NCI-H1930 (cell line): ENCODE measurements at places on chromosomes 7 and 10.

DNA sequence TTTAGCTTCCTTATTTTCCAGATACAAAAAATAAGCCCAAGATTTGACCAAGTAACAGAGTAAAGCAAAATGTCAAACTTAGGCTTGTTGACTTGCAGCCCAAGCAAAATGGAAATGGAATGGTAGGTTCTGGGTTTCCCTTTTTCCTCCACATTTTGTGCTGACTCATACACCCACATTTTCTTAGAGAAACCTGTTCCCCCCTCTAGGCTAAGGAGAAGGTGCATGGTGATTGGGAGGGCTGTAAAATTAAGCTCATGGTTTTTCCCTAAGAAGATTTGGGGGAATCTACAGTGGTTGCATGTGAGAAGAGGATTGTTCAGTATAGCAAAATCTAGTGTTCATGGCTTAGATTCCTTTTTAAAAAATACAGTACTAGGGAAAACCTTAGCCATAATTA, 127.4 kb downstream of the ARL4A start:
- no peak for DNase-seq

GRCh38 chr7:146002008-146002407, 114.6 kb upstream of the CNTNAP2 start:
- no peak for DNase-seq

DNA sequence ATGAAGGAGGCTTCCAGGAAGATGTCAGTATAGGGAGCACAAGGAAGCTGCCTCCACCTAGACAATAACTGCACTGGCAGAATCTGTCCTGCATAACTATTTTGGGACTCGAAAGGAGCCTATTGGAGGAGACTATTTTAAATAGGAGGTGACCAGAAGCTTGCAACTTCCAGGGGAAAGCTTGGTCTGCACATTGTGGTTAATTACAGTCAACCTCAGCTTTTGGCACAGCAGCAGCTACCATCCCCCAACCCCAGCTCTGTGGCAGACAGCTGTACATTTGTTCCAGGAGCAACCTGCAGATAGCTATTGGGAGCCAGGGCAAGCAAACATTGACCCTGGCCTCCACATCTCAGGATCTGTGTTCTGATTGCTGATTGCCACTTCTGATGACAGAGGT, 46.3 kb upstream of the NANOS1 start:
- DNase-seq: no peak

DNA sequence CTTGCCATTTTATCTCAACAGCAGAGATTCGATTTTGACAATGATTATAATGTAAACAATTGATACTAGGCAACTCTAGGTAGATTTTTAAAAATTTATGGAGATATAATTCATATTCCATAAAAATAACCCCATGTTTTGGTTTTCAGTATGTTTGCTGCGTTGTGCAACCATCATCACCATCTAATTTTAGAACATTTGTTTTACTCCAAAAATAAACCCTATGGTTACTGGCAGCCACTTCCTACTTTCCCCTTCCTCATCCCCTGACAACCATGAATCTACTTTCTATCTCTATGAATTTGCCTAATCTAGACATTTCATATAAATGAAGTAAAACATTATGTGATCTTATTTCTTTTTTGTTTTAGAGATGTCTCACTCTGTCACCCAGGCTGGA, 401.9 kb downstream of the THSD7A start:
- no peak for DNase-seq

DNA sequence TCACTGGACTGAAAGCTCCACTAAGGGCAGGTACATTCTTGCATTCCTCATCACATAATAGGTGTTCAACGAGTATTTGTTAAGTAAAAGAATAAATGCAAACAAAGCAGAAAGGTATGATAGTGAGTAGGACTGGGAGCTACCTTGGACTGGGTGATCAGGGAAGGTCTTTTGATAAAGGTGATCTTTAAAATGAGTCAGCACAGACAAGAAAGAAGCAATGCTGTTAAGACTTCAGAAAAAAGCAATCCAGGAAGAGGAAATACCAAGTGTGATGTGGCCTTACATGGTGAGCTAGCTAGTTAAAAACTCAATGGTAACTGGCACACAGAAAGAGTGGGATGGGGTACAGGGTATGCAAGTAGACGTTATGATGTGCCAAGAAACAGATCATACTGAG, 40.1 kb downstream of the TSPAN12 start:
- no peak for DNase-seq

- no peak for DNase-seq
Measured at GRCh38 chr7:9709216-9709615, 1264.5 kb upstream of the PHF14 start.

DNA sequence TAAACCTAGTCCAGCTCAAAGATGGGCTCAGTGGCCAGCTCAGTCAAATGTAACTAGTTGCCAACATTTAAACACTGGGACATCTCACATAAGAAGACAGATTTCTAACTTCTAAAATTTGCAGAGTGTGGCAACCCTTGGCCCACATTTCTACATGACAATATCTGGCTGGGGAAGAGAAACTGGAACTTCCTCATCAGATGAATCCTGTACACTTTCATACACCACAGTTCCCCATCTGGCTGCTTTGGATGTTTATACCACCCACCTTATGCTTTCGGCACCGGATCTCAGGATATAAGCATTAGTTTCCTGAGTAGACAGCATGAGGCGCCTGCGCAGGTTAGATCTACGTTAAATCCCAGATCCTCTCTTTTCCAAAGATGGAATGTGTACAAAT, 199.3 kb downstream of the PRKG1 start:
- no peak for DNase-seq

DNA sequence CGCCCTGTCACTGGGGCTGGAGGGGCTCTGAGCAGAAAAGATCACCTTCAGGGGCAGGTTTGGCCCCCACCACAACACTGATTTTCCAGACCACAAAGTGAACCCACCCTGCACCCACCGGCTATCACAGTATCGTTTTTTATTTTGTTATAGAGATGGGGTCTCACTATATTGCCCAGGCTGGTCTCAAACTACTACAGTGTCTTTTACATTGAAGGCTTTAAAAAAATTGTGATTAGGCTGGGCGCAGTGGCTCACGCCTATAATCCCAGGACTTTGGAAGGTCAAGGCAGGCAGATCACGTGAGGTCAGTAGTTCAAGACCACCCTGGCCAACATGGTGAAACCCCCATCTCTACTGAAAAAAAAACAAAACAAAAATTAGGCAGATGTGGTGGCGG, 125.1 kb downstream of the COL26A1 start:
- no peak for DNase-seq

DNA sequence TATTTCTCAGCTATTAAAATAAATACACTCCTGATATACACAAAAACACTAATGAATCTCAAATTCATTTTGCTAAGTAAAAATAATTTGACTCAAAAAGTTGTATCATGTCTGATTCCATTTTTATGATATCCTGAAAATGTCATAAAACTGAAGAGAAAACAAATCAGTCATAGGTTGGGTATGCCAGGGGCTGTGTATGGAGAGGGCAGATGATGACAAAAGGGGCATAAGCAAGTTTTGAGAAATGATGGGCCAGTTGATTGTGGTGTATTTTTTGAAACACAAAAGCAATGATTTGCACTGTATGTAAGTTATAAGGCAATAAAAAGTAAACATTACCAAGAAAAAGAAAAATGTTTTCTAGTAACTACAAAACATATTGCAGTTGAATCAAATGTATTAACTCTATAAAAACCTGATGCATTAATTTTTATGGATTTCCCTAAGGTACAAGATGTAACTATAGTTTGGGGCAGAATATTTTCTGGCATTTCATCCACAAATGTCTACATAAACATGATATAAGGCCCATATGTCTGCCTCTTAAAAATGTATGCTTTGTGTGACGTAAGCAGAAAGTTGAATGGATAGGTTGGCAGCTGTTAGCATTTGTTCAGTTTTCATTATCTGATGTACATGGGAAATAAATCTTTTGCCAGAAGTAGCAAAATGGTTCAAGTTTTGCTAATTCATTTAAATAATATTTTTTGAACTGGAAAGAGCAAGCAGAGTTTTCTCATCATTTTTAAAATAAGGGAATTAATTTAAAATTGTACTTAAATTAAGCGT, 35.1 kb upstream of the ING3 start:
- DNase-seq: no peak

GRCh38 chr7:30476459-30477145, 2.0 kb downstream of the NOD1 start:
- no peak for DNase-seq

- no peak for DNase-seq
Measured at GRCh38 chr7:112188257-112188656, 17.9 kb downstream of the DOCK4 start.

DNA sequence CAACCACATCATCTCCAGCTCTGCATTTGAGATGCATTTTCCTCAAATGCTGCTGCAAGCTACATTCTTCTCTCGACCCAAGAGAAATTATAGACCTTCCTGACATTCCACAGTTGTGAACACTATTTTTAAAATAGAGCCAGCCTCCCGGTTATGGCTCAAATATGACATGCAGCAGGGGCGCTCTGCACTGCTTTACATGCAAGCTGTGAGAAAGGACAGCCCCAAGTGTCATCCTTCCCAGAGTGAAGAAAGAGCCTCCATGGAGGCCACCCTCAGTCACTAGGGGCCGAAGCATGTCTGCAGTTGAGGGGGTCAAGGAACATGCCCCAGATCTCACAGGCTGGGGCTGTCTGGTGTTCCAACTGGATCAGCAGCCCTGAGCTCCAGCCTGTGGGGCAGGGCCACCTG, 63.9 kb upstream of the CHST15 start:
- no peak for DNase-seq

- no peak for DNase-seq
Measured at GRCh38 chr7:98283127-98283886, 1.8 kb downstream of the BRI3 start.

- no peak for DNase-seq
Measured at GRCh38 chr7:64509583-64509982, 53.3 kb downstream of the ZNF680 start.

- no peak for DNase-seq
Measured at GRCh38 chr10:14617852-14618251, 156.8 kb downstream of the FAM107B start.

DNA sequence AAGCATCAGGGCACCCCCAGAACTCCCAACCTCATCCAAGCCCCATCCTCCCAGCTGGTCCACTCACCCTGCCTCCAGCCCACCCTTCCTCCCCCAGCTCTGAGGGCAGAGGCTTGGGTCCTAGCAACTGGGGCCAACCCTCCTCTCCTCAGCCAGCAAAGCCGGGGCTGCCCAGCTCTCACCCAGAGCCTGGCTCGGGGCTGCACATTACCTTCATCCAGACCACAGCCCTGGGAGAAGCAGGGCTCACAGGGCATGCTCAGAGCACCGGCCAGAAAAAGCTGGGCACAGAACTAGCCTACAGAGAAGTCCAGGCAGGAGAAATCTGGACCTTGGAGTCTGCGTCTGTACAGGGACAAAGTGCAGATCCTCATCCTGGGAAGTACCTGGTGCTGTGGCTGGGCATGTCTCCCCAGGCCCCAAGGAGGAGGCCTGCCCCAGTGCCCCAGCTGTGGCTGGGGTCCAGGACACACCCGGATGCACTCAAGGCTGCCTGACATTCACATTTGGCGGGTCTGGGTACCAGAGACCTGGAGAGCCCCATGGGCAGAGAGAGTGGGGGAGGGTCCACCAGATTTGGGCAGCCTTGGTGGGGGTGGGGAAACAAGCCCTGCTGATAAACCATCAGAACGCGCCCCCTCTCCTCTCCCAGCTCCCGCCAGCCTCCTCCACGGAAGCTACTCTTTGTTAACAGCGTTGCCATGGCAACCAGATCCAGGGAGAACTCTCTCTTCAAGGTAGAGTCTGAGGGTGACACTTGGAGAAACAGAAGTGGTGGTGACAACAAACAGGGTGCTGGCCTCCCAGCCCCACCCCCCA, 5.1 kb downstream of the RASGEF1A start:
- no peak for DNase-seq

GRCh38 chr10:123200531-123200930, 46.3 kb downstream of the BUB3 start:
- no peak for DNase-seq

DNA sequence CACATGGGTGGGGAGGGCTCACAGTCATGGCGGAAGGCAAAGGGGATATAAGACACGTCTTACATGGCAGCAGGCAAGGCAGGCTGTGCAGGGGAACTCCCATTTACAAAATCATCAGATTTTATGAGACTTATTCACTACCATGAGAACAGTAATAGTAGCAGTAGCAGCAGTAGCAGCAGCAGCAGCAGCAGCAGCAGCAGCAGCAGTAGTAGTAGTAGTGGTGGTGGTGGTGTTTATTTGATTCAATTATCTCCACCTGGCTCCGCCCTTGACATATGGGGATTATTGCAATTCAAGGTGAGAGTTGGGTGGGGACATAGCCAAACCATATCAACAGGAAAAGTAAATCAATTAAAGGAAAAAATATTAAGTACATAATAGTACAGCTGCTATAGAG, 184.7 kb downstream of the LRMDA start:
- DNase-seq: no peak

DNA sequence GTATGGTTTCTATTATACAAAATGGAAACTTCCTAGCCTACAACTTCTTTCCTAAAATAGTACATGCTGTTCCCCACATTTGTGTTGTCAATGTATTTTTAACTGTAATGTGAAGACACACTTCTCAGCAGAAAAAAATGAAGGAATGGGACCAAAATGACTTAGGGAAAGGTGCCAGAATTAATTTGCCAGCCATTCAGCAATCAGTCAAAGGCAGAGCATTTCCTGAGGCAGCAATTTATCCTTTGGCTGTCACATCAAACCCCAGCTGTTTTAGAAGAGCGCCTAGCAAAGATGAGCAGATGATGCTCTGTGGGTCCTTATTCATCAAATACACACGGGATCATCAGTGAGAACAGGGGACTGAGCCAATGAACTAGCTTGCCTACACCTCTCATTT, 592.5 kb downstream of the KCNMA1 start:
- no peak for DNase-seq

- DNase-seq: no peak
Measured at GRCh38 chr10:62728479-62728878, 76.0 kb upstream of the ADO start.

- DNase-seq: no peak
Measured at GRCh38 chr10:45375716-45376231, 1.8 kb downstream of the ALOX5 start.

- DNase-seq: no peak
Measured at GRCh38 chr7:120709972-120710320, 148.0 kb downstream of the TSPAN12 start.

DNA sequence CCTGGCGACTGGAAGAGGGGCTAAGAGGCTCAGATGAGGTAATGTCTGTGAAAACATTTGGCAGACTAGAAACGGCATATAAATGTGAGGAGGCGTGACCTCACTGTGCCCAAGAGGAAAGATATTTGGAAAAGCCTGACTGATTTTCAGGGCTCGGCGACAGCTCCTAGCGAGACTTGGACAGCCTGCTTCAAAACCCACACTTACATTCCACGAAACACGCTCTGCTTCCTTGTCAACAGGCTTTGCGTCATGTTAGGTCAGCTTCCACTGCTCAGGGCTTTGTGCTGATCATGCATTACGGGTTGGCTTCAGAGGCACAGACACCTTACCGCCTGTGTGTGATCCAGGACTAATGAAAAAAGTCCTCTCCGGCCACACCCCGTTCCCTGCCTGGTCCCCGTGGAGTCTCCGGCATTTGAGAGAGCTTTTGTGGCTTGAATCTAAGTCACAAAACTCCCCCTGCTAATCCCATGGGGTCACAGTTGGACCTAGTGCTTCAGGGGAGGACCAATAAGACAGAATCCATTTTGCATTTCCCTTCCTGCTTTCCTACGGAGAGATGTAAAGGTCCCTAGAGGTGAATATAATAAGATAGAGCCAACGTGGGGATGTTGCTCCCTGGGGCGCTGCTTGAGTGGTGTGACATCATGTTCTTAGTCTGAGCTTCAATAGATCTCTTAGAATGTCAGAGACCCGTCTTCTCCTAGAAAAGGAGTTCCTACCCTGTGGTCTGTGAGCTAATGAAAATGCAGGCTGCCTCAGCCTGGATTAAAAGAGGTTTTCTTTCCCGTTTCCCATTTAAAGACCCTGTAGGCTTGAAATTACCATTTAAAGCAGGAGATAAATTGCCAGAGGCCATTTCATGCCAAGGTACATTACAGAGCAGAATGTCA, 25.5 kb downstream of the FGFBP3 start:
- no peak for DNase-seq
